Vagina (tissue), 2 donors: ENCODE measurements at places on chromosomes 2 and 18.

DNA sequence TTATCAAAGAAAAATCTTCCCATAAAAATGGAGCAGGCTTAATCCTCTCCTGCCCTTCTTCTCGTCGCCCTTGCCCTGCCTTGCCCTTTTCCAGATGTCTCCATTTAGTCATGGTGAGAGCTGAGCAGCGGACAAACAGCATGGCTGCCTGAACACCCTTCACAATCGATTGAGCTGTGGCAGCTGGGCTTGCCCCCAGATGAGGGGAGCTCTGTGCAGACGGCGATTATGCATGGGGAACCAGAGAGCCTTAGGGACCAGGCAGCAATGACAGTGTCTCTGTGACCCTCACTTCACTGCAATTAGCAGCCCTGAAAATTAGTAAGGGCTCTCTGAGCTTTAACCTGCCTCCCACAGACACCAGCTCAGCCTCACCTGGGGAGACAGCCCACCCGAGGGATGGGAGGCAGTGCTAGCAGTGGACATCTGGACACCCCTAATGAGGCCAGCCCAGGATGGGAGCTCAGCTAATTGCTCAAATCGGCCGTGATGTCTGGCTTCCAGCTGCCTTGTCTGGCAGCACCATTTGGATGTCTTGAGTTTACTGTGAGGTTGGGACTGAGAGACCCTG, 365.7 kb downstream of the TNS1 start:
- H3K4me1 ChIP-seq, result no peaks in the 10 kb centered on the region
- no peaks in the 10 kb centered on the region for H3K36me3 ChIP-seq
- no peaks in the 10 kb centered on the region for H3K27me3 ChIP-seq
- DNase-seq, result no peak

GRCh38 chr2:157190151-157190550, 67.4 kb upstream of the GALNT5 start:
- H3K27ac ChIP-seq, result no peak overlapping the region
- H3K27me3 ChIP-seq, result no peaks in the 10 kb centered on the region
- no peak for DNase-seq
- no peaks in the 10 kb centered on the region for H3K36me3 ChIP-seq
- H3K4me1 ChIP-seq, result no peaks in the 10 kb centered on the region
- no peak overlapping the region for H3K4me3 ChIP-seq

DNA sequence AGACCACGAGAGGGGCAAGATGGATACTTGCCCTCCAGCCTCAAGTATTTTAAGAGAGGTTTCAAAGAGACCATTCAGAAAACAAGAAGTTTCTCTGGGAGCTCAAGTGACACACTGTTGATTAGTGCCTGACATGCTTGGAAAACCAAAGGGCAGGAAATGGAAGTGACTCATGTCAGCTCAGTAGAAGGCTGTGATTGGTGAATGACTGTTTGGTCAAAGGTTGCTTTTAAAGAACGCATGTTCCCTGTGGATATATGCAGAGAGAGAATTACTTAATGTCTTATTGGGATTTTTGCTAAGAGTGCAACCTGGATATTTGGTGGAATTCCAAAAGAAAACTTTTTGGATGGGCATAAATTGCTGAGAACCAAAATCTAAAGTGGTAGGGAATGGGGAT, 549.9 kb downstream of the XIRP2 start:
- no peaks in the 10 kb centered on the region for H3K4me1 ChIP-seq
- H3K36me3 ChIP-seq, result no peaks in the 10 kb centered on the region
- H3K27ac ChIP-seq, result no peak overlapping the region

DNA sequence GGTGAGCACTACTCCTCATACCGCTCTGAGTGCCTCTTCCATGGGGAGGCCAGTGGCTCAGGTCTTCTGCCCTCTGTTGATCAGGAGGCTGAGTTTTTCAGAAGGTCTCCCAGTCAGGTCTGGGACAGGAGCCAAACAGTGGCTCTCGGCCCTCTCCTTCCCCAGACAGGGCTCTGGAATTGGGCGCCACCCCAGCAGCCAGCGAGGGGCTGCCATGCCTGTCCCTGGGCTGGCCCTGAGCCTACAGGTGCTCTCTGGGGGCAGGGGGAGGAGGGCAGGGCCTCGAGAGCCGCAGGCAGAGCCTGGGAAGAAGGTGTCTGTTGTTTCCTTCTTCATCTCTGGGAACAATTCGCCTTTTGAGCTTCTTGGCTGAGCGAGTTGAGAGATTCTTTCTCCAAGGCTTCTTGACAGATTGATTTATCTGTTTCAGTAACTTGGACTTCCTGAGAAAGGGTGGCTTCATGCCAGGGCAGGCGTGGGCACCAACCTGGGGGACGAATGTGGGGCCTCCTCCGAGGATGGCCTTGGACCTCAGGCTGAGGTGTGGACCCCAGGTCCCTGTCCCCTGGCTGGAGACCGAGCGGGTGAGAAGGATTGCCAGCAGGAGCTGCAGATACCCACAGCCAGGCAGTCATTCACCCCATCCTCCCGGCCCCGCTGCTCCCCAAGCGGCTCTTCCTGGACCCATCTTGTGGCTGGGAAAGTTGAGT, 64.7 kb upstream of the GLI2 start:
- H3K36me3 ChIP-seq, result no peaks in the 10 kb centered on the region
- H3K27ac ChIP-seq, result no peak overlapping the region
- DNase-seq, result no peak

DNA sequence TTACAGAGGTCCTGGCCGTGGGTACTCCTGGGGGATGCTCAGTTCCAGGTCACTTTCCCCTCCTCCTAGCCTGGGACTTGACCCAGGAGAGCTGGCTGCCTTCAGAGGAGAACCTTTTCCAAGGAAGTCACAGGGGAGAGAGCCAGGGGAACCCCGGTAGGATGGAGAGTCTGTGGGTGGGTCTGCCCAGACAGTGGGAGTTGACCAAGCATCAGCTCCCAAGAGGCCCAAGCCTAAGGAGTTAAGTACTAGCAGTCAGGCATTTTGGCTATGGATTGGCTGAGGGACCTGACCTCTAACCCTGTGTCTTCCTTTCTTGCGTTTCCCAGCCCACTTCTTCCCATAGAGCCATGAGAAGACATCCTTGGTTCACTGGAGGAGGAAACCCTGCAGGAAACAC, 48.8 kb upstream of the PLB1 start:
- no peaks in the 10 kb centered on the region for H3K27me3 ChIP-seq
- no peak overlapping the region for H3K4me3 ChIP-seq
- no peaks in the 10 kb centered on the region for H3K36me3 ChIP-seq
- H3K27ac ChIP-seq, result peak overlapping the region; percentile 50

DNA sequence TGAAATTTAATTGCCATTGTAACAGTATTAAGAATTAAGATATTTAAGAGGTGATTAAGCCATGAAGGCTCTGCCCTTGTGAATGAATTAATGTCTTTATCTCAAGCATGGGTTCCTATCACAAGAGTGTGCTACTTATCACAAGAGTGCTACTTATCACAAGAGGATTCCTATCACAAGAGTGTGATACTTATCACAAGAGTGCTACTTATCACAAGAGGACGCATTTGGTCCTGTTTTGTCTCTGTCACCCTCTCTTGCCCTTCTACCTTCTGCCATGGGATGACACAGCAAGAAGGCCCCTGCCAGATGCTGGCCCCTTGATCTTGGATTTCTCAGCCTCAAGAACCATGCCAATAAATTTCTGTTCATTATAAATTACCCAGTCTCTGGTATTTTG, 13.2 kb upstream of the COL5A2 start:
- no peak overlapping the region for H3K4me3 ChIP-seq
- no peak for DNase-seq
- H3K27ac ChIP-seq, result no peak overlapping the region
- no peaks in the 10 kb centered on the region for H3K36me3 ChIP-seq

DNA sequence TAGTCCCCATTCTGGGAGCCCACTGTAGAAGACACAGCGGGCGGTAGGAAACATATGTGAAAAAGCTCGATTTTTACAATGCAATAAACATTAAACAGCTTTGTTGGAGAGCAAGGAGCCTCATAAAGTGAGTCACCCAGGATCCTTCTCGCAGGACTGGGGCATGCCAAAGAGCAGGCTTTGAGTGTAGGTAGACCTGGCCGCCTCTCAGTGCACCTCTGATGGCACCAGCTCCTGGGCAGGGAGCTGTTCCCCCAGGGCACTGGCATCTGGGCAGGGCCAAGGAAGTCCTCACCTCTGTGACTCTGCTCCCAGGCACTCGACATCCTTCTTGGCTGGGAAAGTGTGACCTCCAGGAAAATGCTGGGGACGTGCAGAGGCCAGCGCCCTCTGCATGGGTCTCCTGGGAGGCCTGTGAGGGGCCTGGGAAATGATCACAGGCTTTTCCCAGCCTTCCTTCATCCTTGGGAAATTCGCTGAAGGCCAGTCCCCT, 94.2 kb downstream of the POLR1A start:
- DNase-seq, result no peak
- H3K4me3 ChIP-seq, result no peak overlapping the region
- no peaks in the 10 kb centered on the region for H3K27me3 ChIP-seq
- H3K27ac ChIP-seq, result peak overlapping the region; percentile 2
- no peaks in the 10 kb centered on the region for H3K36me3 ChIP-seq
- H3K4me1 ChIP-seq, result peaks cover 15% of the 10 kb centered on the region

DNA sequence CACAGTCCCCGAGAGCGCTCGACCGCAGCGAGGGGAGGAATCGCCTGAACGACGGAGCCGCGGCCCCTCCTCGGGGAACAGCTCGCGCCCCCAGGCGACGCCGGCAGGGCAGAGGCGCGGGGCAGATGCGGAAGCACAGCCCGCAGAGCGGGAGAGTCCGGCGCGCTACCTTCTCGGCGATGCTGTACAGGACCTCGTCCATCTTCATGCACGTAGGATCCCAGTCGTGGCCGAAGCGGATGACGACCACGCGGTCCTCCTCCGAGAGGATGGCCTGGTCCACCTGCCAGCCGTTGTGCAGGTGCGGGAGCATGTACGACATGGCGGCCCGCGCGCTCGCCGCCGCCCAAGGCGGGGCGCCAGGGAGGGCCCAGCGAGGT, 302 bp downstream of the TXNL4A start:
- H3K27me3 ChIP-seq, result no peaks in the 10 kb centered on the region
- H3K27ac ChIP-seq, result peak overlapping the region; percentile 86
- peak overlapping the region; percentile 82 for H3K4me3 ChIP-seq
- peaks cover 39% of the 10 kb centered on the region for H3K4me1 ChIP-seq
- DNase-seq, result no peak
- peaks cover 6% of the 10 kb centered on the region for H3K36me3 ChIP-seq

GRCh38 chr2:140759426-140760156, 1371.2 kb downstream of the LRP1B start:
- no peaks in the 10 kb centered on the region for H3K36me3 ChIP-seq
- no peaks in the 10 kb centered on the region for H3K27me3 ChIP-seq
- H3K27ac ChIP-seq, result no peak overlapping the region
- no peak overlapping the region for H3K4me3 ChIP-seq
- no peak for DNase-seq

GRCh38 chr18:64127172-64127571, 21.7 kb downstream of the LINC00305 start:
- no peak overlapping the region for H3K4me3 ChIP-seq
- DNase-seq, result no peak
- no peak overlapping the region for H3K27ac ChIP-seq

DNA sequence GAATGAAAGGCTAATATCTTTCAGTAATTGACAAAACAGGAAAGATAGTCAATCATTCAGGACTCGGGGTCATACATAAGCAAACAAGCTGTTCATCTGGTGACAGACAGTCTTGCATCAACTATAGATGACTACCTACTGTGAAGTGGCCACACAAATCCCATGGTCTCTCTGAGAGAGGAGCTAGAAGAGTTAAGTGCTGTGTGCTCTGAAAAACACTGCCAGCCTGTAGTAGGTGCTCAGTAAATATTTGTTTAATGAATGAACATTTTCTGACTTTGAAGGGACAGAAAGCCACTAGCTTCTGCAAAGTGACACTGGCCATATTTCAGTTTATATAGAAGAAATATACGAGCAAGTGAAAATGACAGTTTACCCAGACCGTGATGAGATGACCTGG, 184.0 kb upstream of the CHAC2 start:
- no peaks in the 10 kb centered on the region for H3K4me1 ChIP-seq
- H3K27me3 ChIP-seq, result no peaks in the 10 kb centered on the region
- no peak for DNase-seq
- H3K27ac ChIP-seq, result no peak overlapping the region

DNA sequence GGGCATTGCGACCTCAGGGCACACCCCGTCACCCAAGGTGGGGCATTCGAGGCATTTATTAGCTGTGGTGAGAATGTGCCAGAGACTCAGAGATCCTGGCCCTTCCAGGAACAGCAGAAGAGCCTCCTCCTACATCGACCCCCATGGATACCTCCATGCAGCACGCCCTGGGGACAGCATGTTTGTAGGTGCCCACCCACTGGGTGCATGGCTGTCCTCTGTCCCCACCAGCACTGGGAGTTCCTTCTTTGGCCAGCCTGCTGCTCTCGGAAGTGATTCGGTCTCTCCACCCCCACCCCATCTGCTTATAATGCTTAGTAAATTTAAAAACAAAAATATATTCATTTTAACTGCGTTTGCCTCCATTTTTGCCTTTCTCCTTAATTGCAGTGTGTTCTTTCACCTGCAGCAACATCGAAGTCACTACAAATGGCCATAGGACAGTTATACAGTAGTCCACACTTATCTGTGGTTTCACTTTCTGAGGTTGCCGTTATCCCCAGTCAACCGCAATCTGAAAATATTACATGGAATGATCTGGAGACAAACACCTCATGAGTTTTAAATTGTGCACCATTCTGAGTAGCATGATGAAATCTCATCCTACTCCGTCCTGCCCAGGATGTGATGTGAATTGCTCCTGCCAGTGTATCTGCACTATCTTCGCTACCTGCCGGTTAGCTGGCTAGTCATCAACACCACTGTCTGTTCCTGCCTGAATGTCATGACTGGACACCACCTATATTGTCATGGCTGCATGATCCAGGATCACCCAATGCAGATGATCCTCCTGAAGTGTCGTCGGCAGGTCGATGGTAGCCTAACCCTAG, 29.6 kb upstream of the ZCCHC2 start:
- H3K27me3 ChIP-seq, result no peaks in the 10 kb centered on the region
- H3K27ac ChIP-seq, result no peak overlapping the region
- H3K4me3 ChIP-seq, result no peak overlapping the region
- DNase-seq, result no peak
- H3K36me3 ChIP-seq, result no peaks in the 10 kb centered on the region

DNA sequence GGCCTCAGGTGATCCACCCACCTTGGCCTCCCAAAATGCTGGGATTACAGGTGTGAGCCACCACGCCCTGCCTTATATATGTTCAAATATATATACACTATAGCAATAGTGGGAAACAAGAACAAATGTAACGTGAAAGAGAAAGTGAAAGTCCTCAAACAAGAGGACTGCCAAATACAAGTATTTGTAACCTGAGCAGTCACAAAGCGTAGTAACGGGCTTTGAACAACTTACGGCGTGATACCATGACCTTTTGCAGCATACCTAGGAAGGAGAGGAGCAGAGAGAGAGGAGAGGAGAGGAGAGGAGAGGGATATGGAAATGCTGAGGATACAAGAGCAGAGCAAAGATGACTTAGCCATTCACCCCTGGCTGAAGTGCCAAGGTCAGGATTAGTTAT, 113.8 kb upstream of the RGPD4 start:
- H3K4me1 ChIP-seq, result no peaks in the 10 kb centered on the region
- H3K4me3 ChIP-seq, result no peak overlapping the region
- H3K36me3 ChIP-seq, result no peaks in the 10 kb centered on the region
- DNase-seq, result no peak
- H3K27ac ChIP-seq, result no peak overlapping the region
